ENCODE measurements at places on chromosomes 3 and 15.

- DNase-seq = no peak
These were observed 35.0 kb downstream of the RFX7 start for GRCh38 chr15:56208641-56209155.

- no peak for DNase-seq
These were observed 96.3 kb upstream of the BCL6 start for GRCh38 chr3:187841560-187841959.

DNA sequence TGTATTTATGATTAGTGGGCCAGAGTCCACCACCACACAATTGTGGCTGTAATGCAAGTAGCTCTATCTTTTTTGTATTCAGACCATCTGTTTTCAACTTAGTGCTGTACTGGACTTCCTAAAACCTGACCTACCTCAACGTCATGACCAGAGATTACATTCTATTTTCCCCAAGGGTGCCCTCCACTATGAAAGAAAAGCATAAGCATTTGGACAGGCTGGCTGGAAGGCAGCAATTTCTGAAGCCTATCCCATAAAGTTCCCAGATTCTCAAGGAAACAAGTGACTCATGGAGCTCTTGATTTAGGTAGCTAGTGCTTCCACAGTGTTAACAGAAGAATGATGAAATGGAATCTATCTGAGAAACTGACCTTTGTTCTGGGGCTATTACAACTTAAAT is 75.8 kb downstream of the COL8A1 start:
- DNase-seq = no peak

DNA sequence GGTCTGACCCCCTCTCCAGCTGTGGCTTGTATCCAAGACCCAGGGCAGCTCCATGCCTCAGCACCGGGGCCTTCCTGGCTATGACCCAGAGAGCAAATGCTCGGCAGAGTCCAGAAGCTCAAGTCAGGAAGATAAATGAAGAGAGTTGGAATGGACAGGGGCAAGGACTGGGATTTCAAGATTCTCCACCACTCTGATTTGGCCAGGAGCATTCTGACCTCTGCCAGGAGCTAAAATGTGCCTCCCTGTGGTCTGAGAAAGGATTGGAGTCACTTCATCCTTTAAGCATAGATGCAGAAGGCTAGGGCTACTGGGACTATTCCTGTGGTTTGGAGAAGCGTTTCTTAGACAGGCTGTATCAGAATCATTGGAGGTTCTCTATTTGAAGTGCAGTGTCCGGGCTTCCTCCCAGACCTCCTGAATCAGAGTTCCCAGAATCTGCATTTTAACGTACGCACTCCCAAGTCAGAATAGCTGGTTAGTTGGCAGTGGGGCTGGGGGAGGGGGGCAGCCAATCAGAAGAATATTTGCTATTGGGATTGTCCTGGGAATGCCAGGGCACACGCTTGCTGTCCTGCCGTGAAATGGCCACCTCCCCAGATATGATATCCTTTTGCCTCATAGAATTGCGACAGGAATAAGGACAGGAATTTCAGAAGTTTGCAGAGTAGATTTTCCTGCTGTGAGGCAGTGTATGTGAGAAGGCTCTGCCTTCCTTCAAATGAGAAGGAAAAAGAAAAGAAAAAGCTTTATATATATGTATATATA is 57.4 kb downstream of the HRH1 start:
- no peak for DNase-seq

GRCh38 chr3:127391436-127392155 is 103.8 kb upstream of the PRR20G start:
- no peak for DNase-seq

GRCh38 chr3:52061121-52061910 is 4.9 kb upstream of the DUSP7 start:
- DNase-seq = no peak

- DNase-seq = no peak
These were observed 10.1 kb downstream of the ARL14 start for GRCh38 chr3:160686955-160687535.

GRCh38 chr3:45164056-45164455 is 17.9 kb upstream of the CDCP1 start:
- DNase-seq = no peak

- no peak for DNase-seq
These were observed 272.5 kb downstream of the TBC1D5 start for GRCh38 chr3:17469954-17470353.

GRCh38 chr15:83310521-83311456 is 26.3 kb upstream of the BNC1 start:
- DNase-seq = no peak

- DNase-seq = no peak
These were observed 6.3 kb downstream of the LAMP3 start for GRCh38 chr3:183156266-183156665.
